Stimulated activated CD4-positive, alpha-beta T cell treated with anti-CD3 and anti-CD28 coated beads, Interleukin-4, amount 100 ng/mL, for 48 hours (primary cell): ENCODE measurements at places on chromosomes 3 and 15.

GRCh38 chr3:4849136-4849535 is 130.1 kb upstream of the BHLHE40 start:
- DNase-seq, result no peak

- DNase-seq, result no peak
Measured at GRCh38 chr3:180383332-180384020, 218.5 kb upstream of the TTC14 start.

DNA sequence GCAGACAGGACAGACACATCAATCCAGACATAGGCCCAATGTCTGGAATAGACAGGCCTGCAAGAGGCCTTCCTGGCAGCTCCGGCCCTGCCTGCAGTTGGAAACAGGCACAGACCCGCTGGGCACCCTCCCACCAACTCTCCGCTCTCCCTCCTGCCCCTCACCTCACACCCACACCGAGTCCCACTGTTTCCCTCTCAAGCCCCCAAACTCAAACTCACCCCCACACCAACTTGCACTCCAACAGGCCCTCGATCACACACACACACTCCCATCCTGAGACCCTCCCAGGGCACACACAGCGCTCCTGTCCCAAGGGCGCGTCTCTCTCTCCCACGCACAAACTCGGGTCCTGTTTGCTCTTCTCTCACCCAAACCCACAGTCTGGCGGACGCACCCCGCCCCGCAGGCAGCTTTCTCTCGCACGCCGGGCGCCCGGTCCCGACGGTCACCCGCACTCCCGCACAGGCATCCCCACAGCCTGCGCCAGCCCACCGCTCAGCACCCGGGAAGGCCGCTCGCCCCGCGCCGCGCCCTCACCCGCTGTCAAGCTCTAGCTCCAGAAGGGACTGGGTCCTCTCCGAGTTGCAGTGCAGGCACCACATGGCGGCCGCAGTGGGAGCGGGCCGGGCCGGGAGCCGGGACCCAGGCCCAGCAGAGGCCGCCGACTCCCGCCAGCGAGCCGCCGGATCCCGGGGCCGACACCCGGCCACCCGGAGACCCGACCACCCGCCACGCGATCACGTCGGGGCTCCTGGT is 106.2 kb downstream of the IQSEC1 start:
- DNase-seq, result no peak

DNA sequence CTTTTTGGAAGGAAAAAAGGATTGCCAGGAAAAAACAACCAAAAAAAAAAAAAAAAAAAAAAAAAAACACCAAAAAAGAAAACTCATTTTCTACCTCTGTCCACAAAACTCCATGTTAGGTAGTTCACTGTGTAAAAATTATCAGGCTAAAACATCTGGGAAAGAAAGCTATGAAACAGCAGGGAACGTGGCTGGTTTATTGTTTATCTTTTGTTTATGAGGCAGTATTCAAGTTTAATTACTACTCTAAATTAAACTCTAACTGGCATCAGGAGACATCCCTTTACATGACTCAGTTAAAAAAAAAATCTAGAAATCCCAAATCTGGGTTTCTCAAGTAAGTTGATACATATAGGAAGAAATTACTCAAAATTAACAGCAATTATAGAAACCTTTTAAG is 21.8 kb downstream of the MEIS2 start:
- no peak for DNase-seq

- no peak for DNase-seq
Measured at GRCh38 chr3:177538750-177539730, 341.8 kb upstream of the TBL1XR1 start.

DNA sequence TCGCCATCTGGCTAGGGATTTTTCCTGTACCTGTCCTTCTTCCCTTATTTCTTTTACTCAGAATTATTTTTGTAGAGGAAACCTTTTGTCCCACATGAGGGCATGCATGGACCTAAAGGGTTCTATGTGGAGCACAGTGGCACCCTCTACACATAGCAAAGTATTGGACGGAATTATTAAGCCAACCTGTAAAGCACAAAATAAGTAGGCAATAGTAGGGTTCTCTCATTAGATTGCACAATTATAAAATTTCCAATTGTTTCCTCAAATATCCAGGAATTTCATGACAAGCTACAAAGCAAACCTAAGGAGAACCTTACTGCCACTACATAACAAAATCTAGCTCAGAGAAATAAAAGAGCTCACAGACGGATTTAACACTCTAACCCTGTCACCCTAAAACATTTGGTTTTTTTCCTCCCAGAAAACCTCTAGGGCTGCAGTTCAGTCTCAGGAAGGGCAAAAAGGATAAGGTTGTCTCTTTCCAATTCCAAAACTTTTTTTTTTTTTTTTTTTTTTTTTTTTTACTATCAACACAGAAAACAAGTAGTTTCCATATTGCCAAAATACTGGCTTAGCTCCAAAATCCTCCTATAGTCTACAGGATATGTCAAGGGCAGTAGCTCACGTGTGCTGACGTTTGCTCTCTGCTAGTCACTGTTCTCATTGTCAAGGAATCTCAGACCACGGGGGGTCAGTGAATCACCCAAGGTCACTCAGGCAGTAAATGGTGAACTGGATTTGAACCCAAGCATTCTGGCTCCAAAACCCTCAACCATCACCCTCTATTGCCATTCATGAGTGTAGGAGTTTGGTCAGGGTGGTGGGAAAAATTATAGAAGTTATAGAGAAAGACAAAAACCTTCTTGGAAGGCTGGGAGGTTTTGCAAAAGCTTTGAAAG is 52.3 kb downstream of the NCEH1 start:
- no peak for DNase-seq
